ENCODE measurements at places on chromosomes 16 and 17.

DNA sequence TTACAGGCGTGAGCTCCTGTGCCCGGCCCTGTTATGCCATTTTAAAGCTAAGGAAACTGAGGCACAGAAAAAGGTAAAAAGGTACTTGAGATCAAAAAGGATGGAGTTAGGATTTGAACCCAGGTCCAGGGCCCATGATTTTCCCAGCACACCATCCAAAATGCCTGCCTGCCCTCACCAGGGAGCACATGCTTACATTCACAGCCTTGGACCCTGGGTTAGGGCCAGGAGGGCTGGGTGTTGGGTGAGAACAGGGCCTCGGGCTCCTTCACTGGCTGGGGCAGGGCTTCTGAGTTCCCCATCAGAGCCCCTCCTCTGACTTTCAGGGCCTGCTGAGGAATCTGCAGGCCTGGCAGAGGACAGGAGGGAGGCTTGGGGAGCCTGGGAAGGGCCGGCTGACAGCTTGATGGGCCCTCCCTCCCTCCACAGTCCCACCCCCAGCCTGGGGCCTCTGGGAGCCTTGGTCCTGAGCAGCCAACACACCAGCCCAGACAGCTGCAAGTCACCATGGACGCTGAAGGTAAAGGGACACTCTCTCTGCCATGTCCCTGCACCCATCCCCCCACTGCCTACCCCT, at the start of gene QPRT:
QPRT (plus strand) TSS at position 490 of the 577 bp plus-strand sequence; CDS start at position 508, 18 bp downstream.
- no peak for DNase-seq

- DNase-seq: no peak
Observed at GRCh38 chr17:15893658-15894024, 51.3 kb upstream of the ADORA2B start.

DNA sequence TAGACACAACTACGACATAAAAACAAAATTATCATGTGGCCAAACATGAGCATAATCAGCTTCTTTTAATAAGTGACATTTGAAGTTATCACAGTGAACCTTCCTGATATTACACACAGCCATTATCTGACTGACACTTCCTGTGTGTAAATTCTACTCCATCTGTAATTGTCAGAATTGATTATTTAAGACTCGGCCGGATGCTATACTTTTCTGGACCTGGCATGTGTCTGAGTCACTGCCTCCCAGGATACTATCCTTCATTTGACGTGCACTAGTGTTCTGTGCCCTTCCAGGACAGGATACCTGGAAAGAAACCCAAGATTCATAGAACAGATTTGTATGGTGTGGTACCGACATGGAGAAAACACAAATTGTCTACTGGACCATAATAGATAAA, 242.0 kb downstream of the HS3ST3A1 start:
- DNase-seq: no peak

GRCh38 chr17:66730461-66730923, 104.4 kb upstream of the CACNG5 start:
- DNase-seq: no peak

GRCh38 chr17:75468291-75468754, 11.9 kb downstream of the TMEM94 start:
- no peak for DNase-seq

DNA sequence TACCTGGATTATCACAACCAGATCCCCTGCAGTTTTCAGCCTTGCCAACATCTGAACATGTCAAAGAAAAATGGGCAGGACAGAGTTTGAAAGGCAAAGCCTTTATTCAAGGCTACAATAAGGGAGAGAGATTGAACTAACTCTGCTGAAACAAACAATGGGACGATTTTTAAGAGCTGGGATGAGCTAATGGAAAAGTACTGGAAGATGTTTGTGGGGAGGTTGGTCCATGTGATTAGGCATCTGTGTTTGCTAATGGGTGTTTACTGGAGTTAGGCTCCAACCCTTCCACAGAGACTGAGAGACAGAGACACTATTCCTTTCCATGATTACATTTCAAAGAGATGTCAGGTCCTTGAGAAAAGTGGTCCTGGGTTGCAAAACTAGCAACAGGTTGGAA, 35.0 kb upstream of the HSBP1 start:
- DNase-seq: no peak

DNA sequence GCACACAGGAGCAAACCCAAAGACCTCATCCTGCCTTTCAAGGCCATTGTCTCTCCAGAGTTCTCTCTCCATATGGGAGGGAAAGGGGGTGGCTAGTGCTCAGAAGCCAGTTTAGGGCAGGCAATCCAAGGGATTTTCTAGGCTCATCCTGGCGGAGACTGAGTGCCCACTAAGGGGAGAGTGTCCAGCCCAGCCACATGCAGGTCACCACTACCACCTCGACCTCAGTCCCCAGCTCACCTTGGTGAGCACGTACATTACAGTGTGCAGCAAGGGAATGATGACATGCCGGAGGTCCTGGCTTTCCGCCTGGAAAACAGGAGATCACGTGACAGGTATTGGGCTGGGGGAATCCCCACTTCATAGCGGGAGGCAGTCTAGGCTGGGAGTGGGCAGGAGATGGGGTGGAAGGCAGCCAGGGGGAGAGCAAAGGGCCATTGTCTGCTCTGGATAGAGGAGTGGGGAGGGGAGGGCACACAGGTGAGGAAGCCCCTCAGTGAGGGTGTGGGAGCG, 29.9 kb downstream of the PIK3R6 start:
- no peak for DNase-seq

DNA sequence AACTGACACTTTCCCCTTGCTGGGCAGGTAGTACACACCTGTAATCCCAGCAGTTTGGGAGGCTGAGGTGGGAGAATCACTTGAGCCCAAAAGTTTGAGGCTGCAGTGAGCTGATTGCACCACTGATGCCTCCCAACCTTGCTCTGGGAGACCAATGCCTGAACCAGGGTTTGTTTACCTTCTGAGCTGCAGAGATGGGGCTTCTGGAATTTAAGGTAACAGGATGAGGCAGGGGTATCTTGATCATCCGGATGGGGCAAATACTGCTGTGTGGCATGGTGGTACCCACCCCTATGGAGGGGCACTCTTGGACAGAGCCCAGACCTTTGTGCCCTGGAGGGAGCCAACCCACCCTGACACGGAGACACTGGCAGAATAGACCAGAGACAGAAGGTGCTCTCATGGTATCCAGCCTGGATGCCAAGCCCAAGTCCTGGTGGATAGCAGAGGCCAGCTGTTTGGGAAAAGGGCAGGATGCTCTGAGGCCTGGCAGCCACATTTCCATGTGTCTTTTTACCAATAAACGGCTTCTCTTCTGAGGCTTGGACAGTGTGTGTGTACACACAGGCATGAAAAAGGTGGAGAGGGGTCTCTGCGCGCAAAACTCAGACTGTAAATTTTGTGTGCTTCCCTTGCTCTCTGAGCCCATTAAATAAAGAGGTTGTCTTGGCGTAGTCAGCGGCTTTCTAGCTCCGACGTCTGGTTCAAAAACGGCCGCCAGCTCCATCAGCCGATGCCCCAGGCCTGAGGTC, 4.4 kb downstream of the ZNF48 start:
- no peak for DNase-seq

DNA sequence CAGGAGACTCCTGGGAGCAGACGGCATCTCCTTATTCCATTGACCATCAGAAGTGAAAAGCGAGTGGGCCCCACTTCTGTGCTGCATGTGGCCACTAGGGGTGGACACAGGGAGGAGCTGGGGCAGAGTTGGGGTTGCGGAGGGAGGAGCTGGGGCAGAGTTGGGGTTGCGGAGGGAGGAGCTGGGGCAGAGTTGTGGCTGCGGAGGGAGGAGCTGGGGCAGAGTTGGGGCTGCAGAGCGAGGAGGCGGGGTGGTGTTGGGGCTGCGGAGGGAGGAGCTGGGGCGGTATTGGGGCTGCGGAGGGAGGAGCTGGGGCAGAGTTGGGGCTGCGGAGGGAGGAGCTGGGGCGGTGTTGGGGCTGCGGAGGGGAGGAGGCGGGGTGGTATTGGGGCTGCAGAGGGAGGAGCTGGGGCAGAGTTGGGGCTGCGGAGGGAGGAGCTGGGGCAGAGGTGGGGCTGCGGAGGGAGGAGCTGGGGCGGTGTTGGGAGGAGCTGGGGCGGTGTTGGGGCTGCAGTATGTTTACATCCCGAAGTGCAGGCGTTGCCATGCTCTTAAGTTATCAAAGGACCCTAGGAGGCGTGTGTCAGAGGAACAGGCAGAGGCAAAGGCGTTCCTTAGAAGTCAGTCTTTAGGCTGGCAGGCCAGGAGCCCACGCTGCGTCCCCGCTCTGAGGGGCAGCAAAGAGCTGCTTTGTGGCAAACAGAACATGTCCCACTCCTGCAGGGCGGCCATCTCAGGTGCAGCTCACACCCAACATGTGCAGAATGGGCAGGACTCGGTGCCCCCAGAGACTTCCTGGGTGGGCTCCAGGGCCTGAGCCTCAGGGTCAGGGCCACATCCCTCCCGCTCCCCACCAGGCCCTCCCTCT, 76.0 kb downstream of the ZNF778 start:
- no peak for DNase-seq

DNA sequence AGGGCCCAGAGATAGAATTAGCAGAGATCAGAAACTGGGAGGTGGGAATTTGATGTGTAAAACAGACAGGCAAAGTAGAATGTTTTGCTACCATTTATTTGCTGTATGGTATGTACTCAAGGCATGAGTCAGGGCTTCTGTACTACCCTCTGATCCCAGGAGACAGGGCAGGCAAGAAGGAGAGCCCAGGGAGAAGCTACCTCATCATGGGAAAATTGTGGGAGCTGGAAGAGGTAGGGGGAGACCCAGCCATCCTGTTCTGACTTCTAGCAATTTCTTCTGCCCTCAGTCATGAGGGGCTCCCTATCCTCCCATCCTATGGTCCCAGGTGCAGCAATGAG, 1.7 kb upstream of the PIGS start:
- DNase-seq: no peak

- DNase-seq: no peak
Observed at GRCh38 chr17:36092230-36092629, 2.3 kb upstream of the CCL3 start.

- no peak for DNase-seq
Observed at GRCh38 chr17:35293151-35293847, 50.4 kb downstream of the SLFN5 start.

DNA sequence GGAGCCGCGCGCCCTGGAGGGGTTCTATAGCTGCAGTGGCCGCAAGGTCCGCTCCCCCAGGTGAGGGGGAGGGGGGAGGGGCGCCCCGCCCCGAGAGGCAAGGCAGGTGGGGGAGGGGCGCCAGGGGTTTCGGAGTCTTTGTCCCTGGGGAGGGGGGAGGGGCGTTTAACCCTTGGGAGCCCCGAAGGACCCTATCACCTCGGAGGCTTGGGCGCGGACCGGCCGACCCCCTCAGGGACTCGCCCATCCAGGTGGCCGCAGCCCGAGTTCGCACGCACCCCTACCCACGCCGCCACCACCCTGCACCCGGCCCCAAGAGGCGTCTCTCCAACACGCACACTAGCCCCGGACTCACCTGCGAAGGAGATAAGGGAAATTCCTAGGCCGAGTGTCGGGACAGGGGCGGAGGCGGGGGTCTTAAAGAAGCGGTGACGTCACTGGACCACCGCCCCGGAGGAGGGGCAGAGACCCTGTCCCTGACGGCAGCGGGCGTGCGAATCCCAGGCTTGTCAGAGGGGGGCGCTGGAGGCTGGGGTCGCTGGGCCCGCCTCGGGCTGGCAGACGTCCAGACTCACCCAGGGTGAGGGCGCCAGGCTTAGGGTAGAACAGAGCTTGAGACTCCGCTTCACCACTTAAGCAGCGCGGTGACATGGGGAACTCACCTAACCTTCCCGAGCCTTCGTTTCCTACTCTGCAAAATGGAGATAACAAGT, at the start of gene CLDN6:
CLDN6 (minus strand) TSS at position 390 of the 713 bp plus-strand sequence. CDS start 2,162 bp downstream, outside the sequence.
- DNase-seq: no peak

DNA sequence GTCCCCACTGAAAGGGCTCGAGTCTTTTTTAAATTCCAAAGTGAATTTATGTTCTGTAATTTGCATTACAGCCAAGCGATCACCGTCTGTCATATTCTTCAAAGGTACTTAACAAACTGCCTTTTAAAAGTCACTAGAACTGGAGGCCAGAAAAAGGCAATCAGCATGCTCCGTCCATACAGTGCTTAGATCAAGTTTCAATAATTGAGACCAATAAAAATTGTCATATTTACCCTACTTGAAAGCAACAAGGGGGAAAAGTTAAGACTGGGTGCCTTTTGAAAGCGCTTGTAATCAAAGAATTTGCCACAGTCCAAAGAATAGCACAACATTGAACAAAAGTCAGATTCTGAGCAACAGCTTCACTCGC, 9.0 kb upstream of the ZFHX3 start:
- DNase-seq: no peak

DNA sequence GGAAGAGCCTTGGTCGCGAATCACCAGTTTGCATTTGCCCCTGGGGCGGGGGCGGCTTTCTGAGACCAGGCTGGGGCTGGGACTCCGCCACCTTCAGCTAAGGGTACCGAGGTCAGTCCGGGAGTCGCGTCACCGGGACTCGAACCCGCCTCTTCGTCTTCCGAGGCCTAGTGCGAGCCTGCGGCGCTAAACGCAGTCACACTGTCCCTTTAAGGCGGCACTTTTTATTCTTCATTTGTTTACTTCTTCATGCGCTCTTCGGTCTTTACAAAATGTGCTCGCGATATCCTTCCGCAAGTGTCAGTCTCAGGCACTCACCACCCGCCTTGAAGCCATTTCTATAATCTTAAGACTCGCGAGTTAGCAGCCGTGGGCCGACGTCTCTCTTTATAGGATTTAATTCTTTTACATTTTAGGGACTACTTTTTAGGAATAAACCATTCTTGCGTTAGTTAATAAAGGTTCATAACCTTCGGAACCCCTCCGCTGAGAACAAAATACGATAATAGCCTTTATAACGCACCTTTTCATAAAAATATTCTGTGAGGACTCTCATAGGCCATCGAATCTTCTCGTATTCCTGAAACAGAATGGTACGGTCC, 593 bp upstream of the HEXIM1 start:
- DNase-seq: peak; percentile 57

DNA sequence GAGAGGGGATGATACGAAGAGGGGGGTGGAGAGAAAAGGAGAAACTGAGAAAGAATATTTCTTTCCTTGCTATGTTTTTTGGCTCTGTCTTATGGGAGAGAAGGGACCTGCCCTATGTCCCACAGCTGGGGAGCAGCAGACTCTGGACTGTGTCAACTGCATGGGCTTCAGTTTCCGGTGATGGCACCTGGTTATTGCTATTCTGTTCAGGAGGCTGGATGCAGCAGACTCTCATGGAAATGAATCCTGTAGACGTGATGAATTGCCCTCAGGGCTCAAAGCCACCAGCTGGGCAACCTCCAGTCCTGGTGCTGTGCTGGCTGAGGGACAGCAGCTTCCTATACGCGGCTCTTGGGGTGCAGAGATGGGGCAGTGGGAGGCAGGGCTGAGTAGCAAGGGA, 121.2 kb downstream of the HAPSTR1 start:
- no peak for DNase-seq

Measured in stimulated activated CD8-positive, alpha-beta memory T cell treated with anti-CD3 and anti-CD28 coated beads, Interleukin-7, amount 100 ng/mL, for 24 hours (primary cell).